ENCODE measurements at places on chromosomes 7 and 10.
A peak's percentile ranks its signal among the peaks of the same experiment; 100 is the strongest.

- H3K36me3 ChIP-seq: no peaks in the 10 kb centered on the region
- no peak overlapping the region for H3K27ac ChIP-seq
- H3K4me1 ChIP-seq: no peaks in the 10 kb centered on the region
These were observed 113.2 kb downstream of the SPAG6 start for GRCh38 chr10:22458272-22459038.

DNA sequence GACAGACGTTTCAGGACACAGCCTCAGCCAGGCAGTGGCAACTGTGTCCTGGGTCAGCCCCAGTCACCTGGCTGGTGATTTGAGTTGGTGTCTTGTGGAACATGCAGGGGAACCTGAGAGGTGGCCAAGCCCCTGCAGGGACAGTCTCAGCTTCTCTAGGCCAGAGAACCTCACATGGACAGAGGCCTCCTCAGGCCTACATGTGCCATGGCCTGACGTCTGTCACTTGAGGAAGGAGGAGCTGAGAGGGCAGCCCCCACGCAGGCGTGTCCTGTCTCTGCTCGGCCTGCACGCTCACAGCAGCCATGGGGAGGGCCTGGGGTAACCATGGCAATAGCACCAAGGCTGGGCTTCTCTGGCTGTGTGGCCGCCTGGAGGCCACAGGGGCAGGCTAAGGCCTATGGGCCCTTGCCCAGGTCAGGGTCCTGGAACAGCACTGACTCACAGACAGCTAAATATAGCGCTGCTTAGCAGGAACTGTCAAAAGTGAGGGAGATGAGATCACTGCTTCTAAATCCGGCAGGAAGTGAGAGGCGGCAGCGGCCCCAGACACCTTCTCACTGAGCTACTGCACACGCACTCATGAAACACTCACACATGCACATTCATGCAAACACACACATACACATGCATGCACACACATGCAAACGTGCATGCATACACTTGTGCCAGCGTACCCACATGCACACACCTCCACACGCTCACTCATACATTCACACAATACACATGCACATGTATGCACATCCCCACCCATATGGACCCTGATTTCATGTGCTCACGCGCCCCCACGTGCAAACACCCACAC lies 57.0 kb downstream of the YKT6 start:
- DNase-seq: peak; percentile 67
- H3K27ac ChIP-seq: no peak overlapping the region
- H3K4me3 ChIP-seq: no peak overlapping the region

DNA sequence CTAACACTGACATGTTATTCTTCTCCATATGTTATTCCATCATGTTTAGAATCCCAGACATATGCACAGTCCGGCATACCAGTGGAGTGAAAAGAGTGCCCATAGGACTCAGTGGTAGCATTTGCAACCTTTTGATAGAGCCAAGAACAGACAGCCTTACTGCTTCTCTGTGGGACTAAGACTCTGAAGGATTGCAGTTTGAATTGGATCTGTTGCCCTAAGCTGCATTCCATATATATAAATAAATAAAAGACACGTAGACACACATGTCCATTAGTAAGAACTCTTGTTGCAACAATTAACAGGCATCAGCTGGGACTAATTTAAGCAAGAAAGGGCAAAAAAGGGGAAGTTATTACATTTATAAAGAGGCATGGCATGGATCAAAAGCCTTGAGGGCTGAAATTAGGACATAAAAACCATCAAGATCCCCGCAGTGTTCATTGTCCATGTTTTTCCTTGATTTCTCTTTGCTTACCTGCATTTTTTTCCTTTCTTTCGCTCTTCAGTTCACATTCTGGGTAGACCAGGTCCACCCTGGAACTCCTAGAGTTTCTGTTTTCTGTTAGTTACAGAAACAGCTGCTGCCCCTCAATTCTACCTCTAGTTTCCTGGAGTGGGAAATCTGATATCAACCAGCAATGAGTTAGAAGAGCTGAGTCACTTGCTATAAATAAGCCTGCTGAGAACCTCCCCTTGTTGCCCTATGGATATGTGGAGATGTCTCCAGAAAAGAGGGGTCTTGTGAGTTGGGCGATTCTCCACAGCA lies 132.4 kb downstream of the SORCS1 start:
- no peak for DNase-seq
- no peak overlapping the region for H3K4me3 ChIP-seq
- H3K4me1 ChIP-seq: no peaks in the 10 kb centered on the region

DNA sequence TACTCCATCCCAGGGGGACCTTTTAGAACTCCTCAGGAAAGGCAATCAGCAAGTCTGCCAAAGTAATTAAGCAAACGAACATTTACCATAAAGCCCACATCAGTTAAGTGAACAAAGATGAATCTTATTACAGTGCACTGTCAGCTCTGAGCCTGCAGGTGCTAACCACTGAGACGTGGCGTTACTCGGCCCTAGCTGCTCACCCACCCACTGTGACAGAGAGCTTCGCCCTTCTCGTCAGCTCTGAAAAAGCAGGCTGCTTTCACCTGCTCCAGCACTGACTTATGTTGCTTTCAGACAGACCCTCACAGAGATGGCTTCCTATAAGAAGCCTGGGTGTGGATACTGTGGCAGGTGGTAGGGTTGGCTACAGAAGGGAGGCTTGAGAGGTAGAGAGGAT lies 57.7 kb upstream of the KCNIP2 start:
- no peaks in the 10 kb centered on the region for H3K27me3 ChIP-seq
- H3K4me3 ChIP-seq: no peak overlapping the region

DNA sequence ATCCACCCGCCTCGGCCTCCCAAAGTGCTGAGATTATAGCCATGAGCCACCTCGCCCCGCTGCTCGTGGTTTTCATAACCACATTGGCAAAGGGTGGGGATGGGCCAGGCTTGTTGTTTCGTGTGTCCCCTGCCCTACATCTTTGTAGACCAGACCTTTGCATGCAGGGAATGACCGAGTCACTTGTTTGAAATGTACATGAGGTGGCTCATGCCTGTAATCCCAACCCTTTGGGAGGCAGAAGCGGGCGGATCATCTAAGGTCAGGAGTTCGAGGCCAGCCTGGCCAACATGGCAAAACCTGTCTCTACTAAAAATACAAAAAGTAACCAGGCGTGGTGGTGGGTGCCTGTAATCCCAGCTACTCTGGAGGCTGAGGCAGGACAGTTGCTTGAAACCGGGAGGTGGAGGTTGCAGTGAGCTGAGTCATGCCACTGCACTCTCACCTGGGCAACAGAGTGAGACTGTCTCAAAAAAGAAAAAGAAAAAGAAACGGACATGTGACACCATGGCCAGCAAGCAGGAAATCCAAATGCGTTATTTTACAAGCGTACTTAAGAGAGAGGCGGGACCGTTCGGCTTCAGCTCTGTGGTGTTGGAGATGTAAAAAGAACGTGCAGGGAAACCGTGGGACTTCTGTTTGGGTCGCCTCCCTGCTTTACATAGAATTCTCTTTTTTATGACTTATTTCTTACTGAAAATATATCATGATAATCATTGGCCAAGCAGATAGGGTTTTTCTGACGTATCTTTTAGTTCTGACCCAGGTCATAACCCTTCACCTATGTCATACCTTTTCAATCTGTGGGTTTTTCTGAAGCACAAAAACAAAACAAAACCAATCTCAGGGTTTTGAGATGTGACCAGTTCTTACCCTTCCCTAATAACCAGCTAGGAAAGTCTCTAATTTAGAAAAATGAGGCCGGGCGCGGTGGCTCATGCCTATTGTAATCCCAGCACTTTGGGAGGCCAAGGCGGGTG lies 45.1 kb downstream of the WIPI2 start:
- H3K27me3 ChIP-seq: no peaks in the 10 kb centered on the region
- H3K4me3 ChIP-seq: no peak overlapping the region
- DNase-seq: no peak
- H3K27ac ChIP-seq: no peak overlapping the region
- peaks cover 16% of the 10 kb centered on the region for H3K36me3 ChIP-seq

- peaks cover 44% of the 10 kb centered on the region for H3K4me1 ChIP-seq
- H3K27ac ChIP-seq: peak overlapping the region; percentile 80
- H3K36me3 ChIP-seq: no peaks in the 10 kb centered on the region
- H3K4me3 ChIP-seq: no peak overlapping the region
These were observed 37.3 kb downstream of the INPP5F start for GRCh38 chr10:119762805-119763798.

DNA sequence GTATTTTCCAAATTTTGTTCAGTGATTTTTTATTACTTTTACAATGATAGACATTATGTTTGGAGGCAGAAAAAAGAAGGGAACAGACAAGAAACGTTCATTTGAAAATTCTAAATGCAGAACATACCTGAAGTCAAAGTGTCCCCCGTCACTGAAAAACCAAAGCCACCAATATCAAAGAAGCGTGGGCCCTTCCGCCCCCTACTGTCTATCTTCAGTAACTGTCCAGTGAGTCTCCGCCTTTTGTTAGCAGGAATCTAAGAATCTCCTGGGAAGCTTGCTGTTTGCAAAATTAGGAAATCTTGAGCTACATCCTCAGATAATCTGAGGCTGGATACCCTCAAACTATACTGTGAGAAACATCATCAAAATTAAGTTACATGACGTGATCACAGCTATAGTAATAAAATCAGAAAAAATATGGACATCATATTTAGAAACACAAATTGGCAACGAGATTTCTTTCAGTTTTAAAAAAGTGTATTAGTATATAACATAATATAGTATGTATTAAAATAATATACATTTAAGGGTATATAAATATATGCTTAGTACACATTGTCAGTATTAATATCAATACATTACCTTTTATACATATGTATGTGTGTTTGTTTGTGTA lies 169.3 kb upstream of the AKR1E2 start:
- H3K4me3 ChIP-seq: no peak overlapping the region
- peak; percentile 44 for DNase-seq
- H3K4me1 ChIP-seq: peaks cover 21% of the 10 kb centered on the region
- no peaks in the 10 kb centered on the region for H3K27me3 ChIP-seq
- H3K27ac ChIP-seq: no peak overlapping the region

DNA sequence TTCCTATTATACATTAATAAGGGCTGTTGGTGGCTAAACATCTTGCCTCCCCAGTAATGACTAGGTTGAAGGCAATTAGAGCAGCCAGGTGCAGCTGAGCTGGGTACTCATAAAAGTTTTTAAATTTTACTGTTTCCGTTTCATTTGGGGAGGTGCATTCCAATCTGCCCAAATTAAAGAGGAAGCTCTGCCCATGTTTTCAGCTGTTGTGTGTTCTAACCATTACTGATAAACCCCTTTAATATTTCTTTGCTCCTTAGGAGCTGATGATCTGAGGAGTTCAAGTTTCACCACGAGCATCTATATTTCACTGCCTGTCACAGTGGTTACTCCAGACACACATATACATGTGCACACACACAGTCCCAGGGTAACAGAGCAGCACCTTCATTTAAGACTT lies 94.4 kb downstream of the JAZF1 start:
- no peak overlapping the region for H3K27ac ChIP-seq
- DNase-seq: no peak
- H3K27me3 ChIP-seq: no peaks in the 10 kb centered on the region
- no peak overlapping the region for H3K4me3 ChIP-seq
- H3K36me3 ChIP-seq: no peaks in the 10 kb centered on the region

GRCh38 chr10:26448706-26449435 lies 10.7 kb downstream of the APBB1IP start:
- no peak overlapping the region for H3K27ac ChIP-seq
- H3K36me3 ChIP-seq: no peaks in the 10 kb centered on the region
- DNase-seq: no peak
- H3K4me3 ChIP-seq: no peak overlapping the region

- no peak overlapping the region for H3K4me3 ChIP-seq
- no peaks in the 10 kb centered on the region for H3K36me3 ChIP-seq
- DNase-seq: no peak
- H3K27ac ChIP-seq: no peak overlapping the region
- no peaks in the 10 kb centered on the region for H3K27me3 ChIP-seq
These were observed 67.0 kb downstream of the OSBPL3 start for GRCh38 chr7:24912874-24913514.

DNA sequence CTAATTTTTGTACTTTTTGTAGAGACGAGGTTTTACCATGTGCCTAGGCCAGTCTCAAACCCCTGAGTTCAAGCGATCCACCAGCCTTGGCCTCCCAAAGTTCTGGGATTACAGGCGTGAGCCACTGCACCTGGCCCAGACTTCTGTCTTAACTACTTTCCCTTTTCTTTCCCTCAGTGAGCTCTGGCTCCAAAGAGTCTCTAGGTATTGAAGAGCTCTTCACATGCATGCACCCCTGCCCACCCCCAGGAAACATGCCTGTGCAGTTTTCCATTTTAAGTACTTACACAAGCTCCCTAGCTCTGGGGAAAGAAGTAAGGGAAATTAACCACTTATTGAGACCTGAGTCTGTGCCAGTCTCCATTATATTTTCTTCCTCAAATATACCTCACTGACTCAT lies 2.0 kb downstream of the MYOZ1 start:
- no peak overlapping the region for H3K27ac ChIP-seq
- no peak overlapping the region for H3K4me3 ChIP-seq
- DNase-seq: no peak
- no peaks in the 10 kb centered on the region for H3K36me3 ChIP-seq

GRCh38 chr10:48976196-48976595 lies 36.6 kb upstream of the LRRC18 start:
- H3K4me3 ChIP-seq: no peak overlapping the region
- H3K36me3 ChIP-seq: no peaks in the 10 kb centered on the region
- no peaks in the 10 kb centered on the region for H3K27me3 ChIP-seq
- DNase-seq: peak; percentile 6
- no peak overlapping the region for H3K27ac ChIP-seq
- no peaks in the 10 kb centered on the region for H3K4me1 ChIP-seq

GRCh38 chr7:25894902-25895791 lies 256.9 kb upstream of the NFE2L3 start:
- no peak overlapping the region for H3K27ac ChIP-seq
- H3K4me1 ChIP-seq: peaks cover 21% of the 10 kb centered on the region
- H3K36me3 ChIP-seq: no peaks in the 10 kb centered on the region
- 0 out of 3 replicates have a peak, but pooled peaks cover under 1% of the 10 kb centered on the region for H3K27me3 ChIP-seq
- H3K4me3 ChIP-seq: no peak overlapping the region
- DNase-seq: no peak

- DNase-seq: peak; percentile 58
- H3K4me1 ChIP-seq: peaks cover 42% of the 10 kb centered on the region
- H3K27me3 ChIP-seq: no peaks in the 10 kb centered on the region
These were observed 23.3 kb downstream of the CYP17A1 start for GRCh38 chr10:102813734-102814452.

DNA sequence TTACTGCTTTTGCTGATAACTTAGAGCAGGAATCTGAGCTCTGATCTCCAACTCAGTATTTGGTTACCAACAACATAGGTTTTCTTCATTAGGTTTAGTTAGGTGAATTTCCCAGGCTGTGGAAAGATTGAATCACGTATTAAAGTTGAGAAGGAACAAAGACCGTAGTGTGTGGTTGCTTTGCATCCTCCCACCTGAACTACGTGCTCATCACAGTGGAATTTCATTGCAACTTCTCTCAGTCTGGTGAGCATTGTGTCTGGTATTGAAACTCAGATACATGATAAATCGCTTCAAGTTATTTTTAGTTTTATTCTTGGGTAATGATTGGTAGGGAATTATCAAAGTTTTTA lies 139.4 kb upstream of the AKR1E2 start:
- no peaks in the 10 kb centered on the region for H3K36me3 ChIP-seq
- DNase-seq: peak; percentile 39
- no peak overlapping the region for H3K4me3 ChIP-seq

- H3K27ac ChIP-seq: no peak within 1 kb of the TSS
- no peaks in the 10 kb centered on the region for H3K36me3 ChIP-seq
- peaks cover 32% of the 10 kb centered on the region for H3K27me3 ChIP-seq
- H3K4me3 ChIP-seq: peak within 1 kb of the TSS; percentile 70
These were observed at the start of gene AUTS2 for GRCh38 chr7:69598081-69598486. TSS of gene AUTS2 (plus strand) at chr7:69598475. CDS start at chr7:69599654, 1,179 bp downstream.

GRCh38 chr10:98611436-98611835 lies 164.7 kb upstream of the HPS1 start:
- no peak overlapping the region for H3K27ac ChIP-seq
- H3K4me1 ChIP-seq: no peaks in the 10 kb centered on the region
- H3K27me3 ChIP-seq: no peaks in the 10 kb centered on the region
- no peak overlapping the region for H3K4me3 ChIP-seq
- H3K36me3 ChIP-seq: no peaks in the 10 kb centered on the region
- no peak for DNase-seq

Measured in HepG2 (cell line).